ENCODE measurements at places on chromosomes 3 and 15.

- DNase-seq: no peak
Measured at GRCh38 chr3:133159498-133160475, 121.6 kb downstream of the TMEM108 start.

GRCh38 chr3:114758831-114759699 lies 388.0 kb downstream of the ZBTB20 start:
- peak; percentile 20 for DNase-seq

GRCh38 chr3:31035681-31036080 lies 141.2 kb upstream of the GADL1 start:
- DNase-seq: no peak

DNA sequence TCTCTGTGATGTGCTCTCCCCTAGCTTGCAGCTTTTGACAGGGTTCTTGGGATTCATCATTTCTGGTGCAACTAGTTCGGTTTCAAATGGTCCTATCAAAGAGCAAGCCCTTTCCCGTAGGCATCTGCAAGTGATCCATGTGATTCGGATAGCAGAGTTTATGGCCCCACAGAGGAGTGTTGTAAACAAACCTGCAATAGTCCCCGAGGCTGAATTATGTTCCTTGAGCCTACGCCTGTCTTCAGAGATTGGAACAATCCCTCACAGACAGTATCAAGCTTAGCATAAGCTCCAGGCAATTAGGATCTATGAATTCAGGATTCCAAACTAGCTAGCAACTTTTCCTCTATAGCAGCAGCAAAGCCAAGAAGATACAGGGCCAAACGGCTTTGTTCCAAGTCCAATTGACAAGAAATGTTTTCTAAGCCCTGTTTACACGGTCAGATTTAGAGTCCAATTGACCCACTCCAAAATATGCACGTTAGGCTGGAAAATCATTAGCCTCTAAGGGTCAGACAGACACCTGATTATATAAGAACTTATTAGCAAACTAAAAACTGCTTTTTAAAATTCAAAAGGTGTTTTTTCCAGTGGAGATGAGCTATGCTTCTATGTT lies 24.8 kb downstream of the LNP1 start:
- DNase-seq: no peak

GRCh38 chr3:169661361-169662131 lies 2.0 kb downstream of the MECOM start:
- DNase-seq: peak; percentile 60

GRCh38 chr15:73079565-73079964 lies 27.3 kb downstream of the NEO1 start:
- no peak for DNase-seq

Measured in body of pancreas (tissue), 4 donors.